NCI-H2227 treated with DMSO at 0.1 percent for 48 hours (cell line): ENCODE measurements at places on chromosomes 12 and 14.

GRCh38 chr14:85907536-85907935, 377.6 kb downstream of the FLRT2 start:
- DNase-seq, result no peak

- no peak for DNase-seq
Measured at GRCh38 chr12:124847113-124848074, 16.3 kb downstream of the SCARB1 start.

DNA sequence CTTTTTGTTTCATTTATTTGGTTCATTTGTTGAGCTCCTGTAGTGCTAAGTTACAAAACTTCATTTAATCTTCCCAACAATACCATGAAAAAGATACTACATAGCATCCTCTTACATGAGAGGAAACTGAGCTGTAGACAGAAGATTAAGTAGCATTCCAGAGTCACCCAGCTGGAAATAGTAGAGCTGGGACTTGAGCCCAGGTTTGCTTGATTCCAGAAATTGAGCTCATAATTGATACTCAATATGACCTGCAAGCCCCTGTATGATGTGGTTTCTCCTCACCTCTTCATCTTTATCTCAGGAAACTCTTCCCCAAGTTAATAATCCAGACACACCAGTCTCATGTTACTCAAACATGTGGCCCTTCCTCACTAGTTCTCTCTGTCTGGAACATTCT, 87.0 kb upstream of the DAAM1 start:
- no peak for DNase-seq

DNA sequence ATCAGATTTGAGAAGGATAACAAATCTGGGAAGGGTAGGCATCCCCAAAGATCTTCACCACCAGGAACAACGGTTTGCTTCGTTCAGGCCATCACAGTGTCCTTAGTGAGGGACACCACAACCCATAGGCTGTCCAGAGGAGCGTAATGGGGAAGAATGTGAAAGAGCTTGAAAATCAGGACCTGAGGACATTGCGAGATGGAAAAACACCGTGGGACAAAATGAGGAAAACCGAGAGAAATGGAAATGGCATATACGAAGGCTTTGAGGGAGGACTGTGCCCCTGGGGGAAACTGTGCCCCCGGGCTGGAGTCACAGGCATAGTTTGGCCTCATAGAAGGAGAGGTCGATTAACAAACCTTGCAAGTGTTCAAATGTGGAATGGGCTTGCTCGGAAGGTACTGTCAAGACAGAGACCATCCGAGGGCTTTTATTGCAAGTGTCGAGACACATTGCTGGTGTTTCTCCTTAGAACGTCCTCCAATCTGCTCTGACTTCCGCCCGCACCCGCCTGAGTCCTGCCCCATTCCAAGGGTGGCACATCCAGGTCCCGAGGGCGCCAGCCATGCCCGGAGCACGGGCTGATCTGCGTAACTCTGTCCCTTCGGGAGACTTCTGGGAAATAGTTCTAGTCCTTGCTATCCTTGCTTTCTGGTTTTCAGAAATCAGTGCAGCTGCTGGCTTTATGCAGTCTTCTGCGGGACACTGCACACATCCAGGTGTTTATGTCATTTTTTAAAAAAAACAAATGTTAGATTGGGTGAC, 885 bp upstream of the PALS1 start:
- DNase-seq, result peak; percentile 65

GRCh38 chr14:66939409-66939808, 249.8 kb upstream of the GARIN2 start:
- DNase-seq, result no peak

DNA sequence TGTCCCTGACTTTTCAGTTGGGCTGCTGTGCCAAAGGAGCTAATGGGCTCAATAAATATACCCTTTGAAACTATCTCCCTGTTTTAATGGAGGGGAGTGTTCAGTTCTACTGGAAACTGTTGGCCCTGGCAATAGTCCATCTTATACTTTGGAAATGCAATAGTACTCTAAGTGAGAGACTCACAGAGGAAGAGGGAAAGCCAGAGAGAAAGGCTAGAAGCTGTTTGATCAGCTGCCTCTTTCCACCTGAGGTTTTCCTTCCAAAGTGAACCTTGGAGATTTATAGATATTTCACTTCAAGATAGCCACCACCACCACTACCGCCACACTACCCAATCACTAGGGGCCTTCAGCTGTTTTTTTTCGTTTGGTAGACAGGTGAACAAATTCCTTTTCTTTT, 93.6 kb upstream of the CCDC91 start:
- no peak for DNase-seq

DNA sequence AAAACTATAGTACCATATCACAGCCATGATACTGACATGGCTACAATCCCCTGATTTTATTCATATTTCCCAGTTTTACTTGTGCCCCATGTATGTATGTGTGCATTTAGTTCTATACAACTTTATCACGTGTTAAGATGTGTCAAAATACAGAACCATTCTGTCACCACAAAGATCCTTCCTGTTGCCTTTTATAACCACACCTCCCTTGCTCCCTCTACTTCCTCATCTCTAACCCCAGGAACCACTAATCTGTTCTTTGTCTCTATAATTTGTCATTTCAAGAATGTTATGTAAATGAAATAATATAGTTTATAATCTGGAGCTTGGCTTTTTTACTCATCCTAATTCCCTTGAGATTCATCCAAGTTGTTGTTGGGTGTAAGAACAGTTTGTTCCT, 358.4 kb downstream of the DPF3 start:
- DNase-seq, result no peak

DNA sequence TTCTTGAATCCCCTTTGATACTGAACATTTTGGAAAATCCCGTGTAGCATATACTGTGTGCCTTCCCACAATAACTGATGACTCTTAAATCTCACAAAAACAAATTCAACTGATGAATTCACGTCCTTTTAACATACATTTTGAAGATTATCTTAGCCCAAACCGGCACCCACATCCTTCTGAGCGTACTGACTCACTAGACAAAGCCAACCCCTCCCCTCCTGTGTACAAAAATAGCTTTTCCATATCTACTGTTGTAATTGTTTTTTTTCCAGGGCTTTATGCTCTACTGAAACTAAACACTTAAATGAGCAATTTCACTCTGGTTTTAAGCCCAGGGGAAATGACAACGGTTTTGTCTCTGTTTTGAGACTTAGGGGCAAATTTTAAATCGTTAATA, 109.4 kb upstream of the ATF7IP start:
- DNase-seq, result no peak

DNA sequence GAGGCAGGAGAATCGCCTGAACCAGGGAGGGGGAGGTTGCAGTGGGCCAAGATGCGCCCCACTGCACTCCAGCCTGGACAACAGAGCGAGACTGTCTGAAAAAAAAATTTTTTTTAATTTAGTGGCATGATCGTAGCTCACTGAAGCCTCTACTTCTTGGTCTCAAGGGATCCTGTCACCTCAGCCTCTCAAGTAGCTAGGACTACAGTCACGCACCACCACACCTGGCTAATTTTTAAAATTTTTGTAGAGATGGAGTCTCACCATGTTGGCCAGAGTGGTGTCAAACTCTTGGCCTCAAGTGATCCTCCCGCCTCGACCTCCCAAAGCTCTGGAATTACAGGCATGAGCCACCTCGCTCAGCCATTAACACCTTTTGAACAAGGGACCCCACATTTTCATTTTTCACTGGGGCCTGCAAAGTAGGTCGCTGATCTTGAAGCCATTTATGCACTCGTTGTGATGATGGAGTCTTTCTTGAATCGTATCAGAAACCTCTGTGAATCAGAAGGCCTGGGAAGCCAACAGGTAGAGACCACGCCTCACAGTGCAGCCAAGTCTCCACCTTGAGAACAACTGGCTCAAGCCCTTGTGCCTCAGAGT, 5.9 kb downstream of the HCAR1 start:
- no peak for DNase-seq

- DNase-seq, result no peak
Measured at GRCh38 chr14:52960627-52961026, 9.8 kb upstream of the FERMT2 start.

- no peak for DNase-seq
Measured at GRCh38 chr14:94217116-94217515, 43.0 kb downstream of the PPP4R4 start.

DNA sequence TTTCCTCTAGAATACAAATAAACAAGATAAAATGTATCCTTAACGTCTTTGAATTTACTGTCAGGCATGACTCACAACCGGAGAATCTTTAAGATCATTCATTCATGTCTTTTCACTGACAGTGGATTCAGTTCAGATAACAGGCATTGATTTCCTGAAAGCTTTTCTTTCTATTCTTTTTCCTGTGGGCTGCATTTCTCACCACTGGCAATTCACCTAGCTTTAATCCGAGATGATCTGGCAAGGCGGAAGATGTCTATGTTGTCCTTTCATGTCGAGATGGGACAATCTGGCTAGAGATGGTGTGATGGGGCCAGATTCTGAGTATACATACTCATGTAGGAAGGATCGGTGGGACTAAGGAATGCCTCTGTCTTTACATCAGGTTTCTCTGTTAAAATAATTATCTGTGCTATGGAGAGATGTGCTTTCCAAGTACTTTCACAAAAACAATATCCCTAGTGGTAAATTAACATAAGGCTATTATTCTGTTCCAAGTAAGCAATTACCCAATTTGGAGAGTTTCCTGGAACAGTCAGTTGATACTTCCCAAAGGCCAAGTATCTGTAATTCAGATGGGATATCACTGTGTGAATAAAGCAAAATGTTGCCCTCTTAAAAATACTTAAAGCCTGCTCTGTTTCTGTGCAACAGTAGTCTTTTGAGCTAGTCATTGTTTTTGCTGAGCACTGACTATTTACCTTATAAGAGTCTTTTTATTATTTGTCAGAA, 17.8 kb downstream of the ACSS3 start:
- DNase-seq, result no peak

GRCh38 chr12:118055865-118056773, 4.9 kb downstream of the WSB2 start:
- no peak for DNase-seq
